Stimulated activated CD8-positive, alpha-beta memory T cell treated with anti-CD3 and anti-CD28 coated beads, Interleukin-2, amount 100 ng/mL, for 48 hours (primary cell): ENCODE measurements at places on chromosomes 1 and 21.
A peak's percentile ranks its signal among the peaks of the same experiment; 100 is the strongest.

- DNase-seq, result no peak
Observed at GRCh38 chr21:28174701-28175100, 818.0 kb downstream of the LTN1 start.

GRCh38 chr1:16018749-16019643 is 1.2 kb upstream of the HSPB7 start:
- no peak for DNase-seq

- no peak for DNase-seq
Observed at GRCh38 chr1:19448491-19449439, 36.6 kb downstream of the CAPZB start.

- no peak for DNase-seq
Observed at GRCh38 chr1:64019818-64020217, 183.6 kb upstream of the UBE2U start.

- no peak for DNase-seq
Observed at GRCh38 chr1:233045588-233045987, 95.2 kb downstream of the NTPCR start.

DNA sequence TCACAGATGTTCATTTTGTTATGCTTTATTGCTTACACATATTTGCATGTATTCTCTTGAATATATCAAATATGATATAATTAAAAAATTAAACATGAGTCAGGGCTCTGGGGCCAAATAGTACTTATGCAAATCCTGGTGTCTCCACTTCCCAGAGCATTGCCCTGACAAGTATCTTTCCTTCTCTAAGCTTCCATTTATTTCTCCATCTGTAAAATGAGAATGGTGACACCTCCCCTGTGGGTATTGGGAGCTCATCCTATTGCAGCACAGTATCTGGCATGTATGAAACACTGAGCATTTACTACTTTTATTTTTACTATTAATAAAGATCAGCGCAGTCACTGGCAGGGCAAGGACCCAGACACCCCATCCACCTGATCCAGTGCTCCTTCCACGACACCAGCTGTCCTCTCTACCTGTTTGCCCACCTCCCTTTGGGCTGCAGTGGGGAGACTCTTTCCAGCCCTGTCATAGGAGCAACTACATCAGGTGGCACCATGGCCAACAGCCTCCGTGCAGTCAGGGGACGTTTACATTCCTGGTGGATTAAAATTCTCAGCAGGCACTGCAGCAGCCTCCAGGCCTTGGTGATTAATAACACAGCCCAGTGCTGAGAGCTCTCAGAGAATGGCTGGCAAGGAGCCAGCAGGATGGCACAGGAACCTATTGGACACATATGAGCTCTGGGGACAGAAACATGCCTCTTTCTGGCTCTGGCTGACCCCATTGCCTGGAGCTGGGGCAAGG is 113.0 kb downstream of the DMRTB1 start:
- no peak for DNase-seq

GRCh38 chr1:35085421-35085820 is 6.2 kb downstream of the ZMYM1 start:
- DNase-seq, result no peak

- no peak for DNase-seq
Observed at GRCh38 chr1:240776237-240776636, 164.3 kb upstream of the GREM2 start.

DNA sequence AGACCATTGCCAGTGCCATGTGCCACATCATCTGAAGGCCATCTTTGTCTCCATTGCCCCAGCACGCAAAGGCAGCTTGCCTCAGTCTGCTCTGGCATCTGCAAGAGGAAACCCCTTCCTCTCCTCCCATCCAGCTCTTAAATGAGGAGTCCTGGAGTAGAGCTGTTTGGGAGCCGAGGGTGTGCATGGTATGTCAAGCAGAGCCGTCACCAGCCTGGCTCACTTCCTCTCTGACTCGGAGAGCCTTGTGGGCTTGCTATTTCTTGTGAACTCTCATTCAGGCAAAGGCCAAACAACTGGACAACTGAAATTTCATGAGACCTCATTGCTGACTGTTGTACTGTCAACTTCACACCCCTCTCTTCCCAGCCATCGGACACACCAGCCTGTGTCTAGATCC is 143.9 kb downstream of the SIPA1L2 start:
- DNase-seq, result no peak

DNA sequence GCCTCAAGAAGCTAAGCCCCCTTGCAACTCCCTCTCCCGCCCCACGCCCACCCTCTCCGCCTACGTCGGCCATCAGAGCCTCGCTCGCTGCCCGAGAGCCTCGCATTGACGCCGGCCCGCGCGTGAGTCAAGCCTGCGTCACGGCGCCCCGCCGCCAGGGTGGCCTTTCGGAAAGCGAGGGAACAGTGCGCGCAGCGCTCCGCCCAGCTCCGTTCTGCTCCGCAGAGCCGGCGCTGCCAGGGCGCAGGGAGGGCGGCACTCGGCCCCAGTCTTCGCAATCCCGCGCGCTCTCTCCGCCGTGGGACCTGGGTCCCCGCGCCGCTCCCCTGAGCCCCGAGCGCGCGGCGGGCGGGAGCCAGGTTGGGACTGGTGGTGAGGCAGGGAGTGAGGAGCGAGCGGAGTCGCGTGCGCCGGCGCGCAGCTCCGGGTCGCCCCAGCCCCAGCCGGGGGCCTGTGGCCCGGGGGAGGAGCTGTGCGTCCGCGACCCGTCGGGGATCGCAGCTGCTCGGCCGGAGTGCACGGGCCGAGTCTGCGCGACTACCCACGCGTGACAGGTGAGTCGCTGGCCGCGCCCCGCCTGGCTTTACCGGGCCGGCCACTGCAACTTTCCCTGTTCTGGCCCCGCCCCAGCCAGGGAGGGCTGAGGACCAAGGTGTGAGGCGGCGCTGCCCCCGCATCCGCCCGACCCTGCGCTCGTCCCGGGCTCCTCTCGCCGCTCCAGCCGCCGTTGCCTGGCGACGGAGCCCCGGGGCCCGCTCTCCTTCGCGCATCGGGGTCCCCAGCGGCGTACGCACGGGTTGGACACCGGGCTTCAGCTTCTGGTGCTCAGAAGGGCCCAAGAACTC is at the start of gene SLC6A17:
Gene SLC6A17, plus strand, starts transcription at position 165 of the 845 bp plus-strand sequence. CDS start 16,436 bp downstream, outside the sequence.
- DNase-seq, result peak; percentile 56

DNA sequence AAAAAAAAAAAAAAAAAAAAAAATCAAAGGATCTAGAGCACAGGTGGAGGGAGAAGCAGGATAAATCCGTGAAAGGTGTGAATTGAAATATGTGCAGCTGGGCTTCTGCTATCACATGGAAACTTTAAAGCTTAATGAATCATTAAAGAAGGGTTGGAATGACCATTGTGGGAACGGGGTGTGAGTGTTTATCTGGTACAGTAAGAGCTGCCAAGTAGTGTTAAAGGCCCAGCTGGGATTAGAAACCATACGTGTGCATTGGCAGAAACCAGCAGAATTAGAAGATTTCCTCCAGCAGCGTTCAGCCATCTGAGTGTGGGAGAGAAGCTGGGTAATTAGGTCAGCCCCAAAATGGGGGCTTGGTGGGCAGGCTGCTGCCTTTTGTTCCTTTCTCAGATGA is 13.5 kb downstream of the FALEC start:
- no peak for DNase-seq

- DNase-seq, result no peak
Observed at GRCh38 chr1:207174913-207175312, 70.9 kb downstream of the C4BPA start.

GRCh38 chr1:18630511-18631495 is at the start of gene PAX7:
PAX7 (plus strand) TSS chr1:18630846; CDS start chr1:18631604, 758 bp downstream.
- no peak for DNase-seq

DNA sequence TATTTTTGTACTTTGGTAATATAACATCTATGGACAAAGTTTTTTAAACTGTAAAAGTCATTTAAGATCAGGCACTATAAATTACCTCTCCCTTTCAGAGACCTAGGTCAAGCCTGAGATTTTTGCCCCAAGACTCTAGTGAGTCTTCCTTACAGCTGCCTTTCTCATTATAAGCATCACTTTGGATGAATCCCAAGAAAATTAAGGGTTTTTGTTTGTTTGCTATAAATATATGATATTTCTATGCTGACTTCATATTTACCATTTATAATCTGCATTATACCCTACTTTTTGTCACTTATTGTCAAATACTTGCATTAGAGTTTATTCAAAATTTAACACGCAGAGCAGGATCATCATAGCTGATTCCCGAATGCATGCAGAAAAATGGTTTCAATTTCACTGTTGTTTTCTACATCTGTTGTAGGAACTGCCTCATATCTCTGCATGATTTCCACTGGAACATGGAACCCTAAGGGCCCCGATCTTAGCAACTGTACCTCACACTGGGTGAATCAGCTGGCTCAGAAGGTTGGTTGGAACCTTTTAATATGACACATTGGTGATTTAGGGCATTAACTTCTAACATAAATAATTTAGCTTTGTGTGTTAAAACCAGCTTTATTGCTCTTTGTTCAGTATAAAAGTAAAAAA is 150.0 kb downstream of the ADGRL2 start:
- DNase-seq, result no peak

- no peak for DNase-seq
Observed at GRCh38 chr21:35529171-35529863, 480.2 kb upstream of the RUNX1 start.

DNA sequence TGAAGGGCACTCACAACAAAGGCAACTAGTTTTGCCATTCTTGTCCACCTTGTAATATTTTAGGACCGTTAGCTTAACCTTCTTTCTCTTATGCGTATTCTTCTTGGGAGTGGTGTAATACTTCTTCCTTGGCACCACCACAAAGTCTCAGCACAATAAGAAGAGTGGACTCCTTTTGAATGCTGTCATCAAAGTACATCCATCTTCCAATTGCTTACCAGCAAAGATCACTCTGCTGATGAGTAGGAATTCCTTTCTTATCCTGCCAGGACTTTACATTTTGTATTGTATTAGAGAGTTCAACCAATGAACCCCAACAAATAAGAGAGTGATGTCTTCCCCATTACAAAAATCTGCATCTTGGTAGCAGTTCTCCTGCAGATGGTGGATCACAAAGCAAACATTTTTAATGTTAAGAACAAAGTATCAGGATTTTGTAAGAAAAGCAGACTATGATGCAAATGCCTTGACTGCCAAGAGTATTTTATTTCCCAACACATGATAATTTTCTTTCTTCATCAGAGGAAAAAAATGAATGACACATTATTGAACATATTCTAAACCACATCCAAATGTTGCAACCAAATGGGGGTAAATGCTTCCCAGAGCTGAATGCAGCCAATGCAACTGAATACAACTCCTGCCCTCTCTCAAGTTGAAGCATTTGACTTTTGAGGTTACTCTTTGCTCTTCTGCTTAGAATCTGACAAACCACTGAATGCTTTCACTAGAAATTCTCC is 5.1 kb upstream of the ARNT start:
- DNase-seq, result no peak

- DNase-seq, result no peak
Observed at GRCh38 chr1:168234846-168235547, 9.2 kb downstream of the SFT2D2 start.

GRCh38 chr1:223045164-223045957 is 97.7 kb downstream of the TLR5 start:
- DNase-seq, result no peak

GRCh38 chr1:68015369-68015768 is 35.1 kb downstream of the DIRAS3 start:
- DNase-seq, result no peak

GRCh38 chr1:19390166-19390850 is 78.2 kb downstream of the SLC66A1 start:
- DNase-seq, result no peak
